ENCODE measurements at places on chromosomes 13 and 19. TPM values are rescaled to one million over a fixed set of nuclear protein-coding genes. Genes with fewer than 3 reads are reported as not detected.

DNA sequence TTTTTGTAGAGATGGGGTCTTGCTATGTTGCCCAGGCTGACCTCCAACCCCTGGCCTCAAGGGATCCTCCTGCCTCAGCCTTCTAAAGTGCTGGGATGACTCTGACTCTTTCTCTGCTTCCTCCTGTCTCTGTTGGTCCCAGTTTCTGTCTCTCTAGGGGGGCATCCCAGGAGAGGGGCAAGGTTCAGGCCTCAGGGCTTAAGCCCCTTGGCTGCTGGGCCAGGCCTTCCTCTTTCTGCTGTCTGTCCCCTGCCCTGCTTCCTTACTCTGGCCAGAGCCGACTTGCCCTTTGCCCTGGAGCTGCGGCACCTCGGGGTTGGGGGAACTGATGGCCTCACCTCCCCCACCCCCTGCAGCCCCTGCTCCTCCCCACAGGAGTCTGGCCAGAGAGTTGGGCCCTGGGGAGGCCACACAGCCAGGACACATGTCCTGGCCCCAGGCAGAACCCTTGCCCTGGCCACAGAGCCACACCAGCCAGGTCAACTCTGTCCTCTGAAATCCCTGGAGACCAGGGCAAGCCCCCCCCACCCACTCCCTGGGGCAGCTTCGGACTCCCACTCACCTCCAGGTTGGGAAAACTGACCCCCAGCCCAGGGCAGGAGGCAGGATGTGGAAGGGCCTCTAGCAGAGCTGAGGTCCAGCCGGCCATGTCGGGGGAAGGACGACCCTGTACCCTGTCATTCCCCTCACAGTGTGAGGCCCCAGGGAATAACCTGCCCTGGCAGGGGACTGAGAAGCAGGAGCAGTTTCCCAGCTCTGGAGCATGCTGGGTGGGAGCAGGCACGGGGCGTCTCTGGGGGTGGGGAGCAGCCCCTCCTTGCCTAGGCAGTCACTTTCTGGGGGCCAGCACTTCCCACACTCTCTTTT, 23.7 kb downstream of the CEBPA start:
- no peak for DNase-seq

DNA sequence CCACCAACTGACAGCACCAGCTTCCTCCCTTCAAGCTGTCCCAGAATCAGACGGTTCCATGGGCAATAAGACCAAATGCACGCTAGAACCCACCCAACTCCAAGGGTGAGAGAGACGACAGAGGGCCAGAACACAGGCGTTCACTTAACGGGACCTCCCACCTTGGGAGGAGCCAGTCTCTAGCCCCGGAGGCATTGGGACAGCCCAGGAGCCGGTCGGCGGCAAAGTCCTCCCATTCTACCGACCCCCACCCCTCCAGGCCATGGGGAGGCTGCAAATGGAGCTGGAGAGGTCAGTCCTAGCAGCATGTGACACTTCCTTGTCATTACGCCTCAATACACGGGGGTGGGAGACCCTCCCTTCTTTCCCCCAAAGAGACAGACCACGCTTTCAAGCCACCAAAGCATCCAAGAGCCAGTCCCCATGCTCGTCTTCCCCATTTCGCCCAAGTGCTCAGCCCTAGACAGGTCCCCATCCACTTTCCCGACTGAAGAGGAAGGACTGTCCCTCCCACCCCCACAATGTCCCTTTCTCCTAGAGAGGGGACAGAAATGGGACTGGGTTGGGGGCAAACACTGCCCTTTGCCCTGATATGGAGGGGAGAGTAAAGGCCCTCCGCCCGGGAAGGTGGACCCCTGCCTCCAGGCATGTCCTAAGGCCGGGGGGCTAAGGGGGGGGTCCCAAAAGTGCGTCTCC, 964 bp downstream of the KHSRP start:
- peak; percentile 11 for DNase-seq

DNA sequence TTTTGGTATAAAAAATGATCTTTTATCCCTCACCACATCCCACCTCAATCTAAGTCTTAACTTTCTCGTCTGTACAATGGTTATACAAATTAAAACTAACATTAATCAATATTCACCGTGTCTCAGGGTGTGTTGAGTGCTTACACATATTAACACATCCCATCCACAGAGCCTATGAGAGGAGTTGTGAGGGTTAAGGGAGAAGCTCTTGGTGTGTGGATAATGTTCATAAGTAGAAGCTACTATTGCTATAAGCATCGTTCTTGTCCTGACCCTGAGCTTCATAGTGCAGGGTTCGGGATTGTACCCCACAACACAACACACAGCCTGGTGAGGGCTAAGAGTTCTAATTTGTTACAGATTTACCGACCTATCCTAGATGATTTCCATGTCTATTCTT, 2.5 kb downstream of the FPR3 start:
- DNase-seq: no peak

GRCh38 chr19:3849092-3849491, 19.7 kb downstream of the ZFR2 start:
- peak; percentile 44 for DNase-seq

DNA sequence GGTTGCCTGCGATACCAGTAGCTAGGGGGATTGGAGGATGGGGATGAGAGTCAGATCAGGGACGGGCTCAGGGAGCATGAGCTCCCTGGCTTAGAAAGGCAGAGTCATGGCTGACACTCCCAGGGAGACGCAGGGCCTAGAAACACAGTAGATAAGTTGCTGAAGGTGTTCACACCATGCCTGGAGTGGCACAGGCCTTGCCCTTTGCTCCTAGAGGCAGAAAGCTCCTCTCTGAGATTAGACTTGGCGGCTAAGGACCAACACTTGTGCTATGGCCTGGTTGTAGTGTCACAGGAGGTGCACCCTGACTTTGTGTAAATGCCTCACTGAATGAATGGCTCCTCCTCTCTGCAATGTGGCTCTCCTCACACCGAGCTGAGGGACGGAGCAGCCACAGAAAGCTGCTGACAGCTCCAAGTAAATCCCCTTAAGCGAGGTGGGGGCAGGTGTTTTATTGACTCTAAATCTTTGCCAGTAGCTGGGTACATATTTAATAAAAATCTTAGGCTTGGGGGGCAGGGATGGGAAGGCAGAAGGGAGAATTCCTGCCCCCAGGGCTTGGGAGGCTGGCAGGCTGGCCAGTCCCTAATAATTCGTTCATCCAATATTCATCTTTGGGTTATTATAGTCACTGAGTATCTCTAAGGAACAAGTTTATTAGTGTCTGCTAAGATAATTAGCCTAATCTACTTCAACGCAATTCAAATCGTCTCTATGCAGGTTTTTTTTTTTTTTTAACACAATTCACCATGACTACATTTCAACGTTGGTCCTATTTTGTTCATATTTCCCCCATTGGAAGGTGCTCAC, 54.9 kb downstream of the SIAH3 start:
- no peak for DNase-seq

DNA sequence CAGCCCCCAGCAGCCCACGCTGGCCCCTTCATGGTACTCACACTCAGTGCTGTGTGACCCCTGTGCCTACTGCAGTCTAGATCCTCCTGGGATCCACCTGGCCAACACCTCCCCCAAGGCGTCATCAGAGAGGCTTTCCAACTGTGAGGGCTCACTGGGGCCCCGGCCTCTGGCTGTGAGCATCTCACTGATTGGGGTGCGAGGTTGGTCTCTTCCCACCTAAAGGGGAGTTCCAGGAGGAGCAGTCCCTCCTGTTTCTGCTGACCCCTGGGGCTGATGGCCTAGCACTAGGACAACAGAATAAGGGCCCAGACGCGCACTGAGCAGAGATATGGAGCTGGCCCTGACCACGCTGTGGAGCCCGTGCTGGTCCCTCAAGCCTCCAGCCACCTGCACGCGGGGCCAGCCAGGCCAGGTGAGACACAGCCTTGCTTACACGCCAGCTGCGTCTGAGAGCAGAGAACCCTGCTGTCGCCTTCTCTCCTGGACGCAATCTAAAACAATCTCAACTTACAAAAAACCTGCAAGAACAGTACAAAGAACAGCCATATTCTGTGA, 32.2 kb downstream of the ELL start:
- DNase-seq: no peak

GRCh38 chr19:46147791-46148288, at the start of gene IGFL2:
Gene IGFL2, plus strand, starts transcription at chr19:46148238. Its CDS starts 41 bp downstream, at chr19:46148279.
- DNase-seq: no peak

GRCh38 chr13:23599083-23599925, 29.1 kb downstream of the TNFRSF19 start:
- DNase-seq: no peak

- DNase-seq: no peak
Measured at GRCh38 chr13:73822668-73823592, 311.3 kb downstream of the KLF12 start.

DNA sequence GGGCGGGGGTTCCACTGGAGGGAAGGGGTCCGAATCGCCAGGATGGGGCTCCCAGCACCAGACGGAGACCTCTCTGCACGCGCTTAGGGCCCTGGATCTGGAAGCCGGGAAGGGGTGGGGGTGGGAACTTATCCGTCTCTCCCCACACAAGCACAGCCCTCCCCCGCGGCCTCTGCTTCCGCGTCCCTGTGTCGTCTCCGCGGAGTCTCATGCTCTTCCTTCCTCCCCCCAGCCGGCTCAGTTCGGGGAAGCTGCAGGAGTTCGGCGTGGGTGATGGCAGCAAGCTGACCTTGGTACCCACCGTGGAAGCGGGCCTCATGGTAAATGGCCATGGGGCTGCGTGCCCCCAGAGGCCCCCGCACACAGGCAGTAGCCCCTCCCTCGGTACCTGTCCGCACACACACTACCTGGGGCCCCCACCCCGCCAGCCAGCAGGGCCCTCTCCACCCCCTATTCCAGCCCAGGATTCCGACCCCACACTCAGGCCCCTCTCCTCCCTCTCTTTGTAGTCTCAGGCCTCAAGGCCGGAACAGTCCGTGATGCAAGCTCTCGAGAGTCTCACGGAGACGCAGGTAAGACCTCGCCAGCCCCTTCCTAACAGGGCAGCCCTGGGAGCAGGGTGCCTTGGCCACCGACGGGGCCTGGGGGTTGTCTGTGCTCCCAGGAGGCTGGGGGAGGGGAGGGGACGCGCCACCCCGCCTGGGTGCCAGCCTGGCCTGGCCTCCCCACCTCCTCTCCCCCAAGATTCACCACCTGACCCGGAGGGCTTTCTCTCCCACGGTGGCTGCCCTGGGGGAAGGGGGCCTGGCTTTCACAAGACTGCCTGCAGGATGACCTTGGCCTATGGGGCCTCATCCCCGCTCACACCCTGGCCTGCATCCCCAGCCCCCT, 3.2 kb downstream of the MIDN start:
- DNase-seq: peak; percentile 61

Gene LILRB4
- 0.47 TPM for total RNA-seq

Gene VSTM1
- total RNA-seq: not detected

Gene SLC25A41
- total RNA-seq: 0.62 TPM

- DNase-seq: no peak
Measured at GRCh38 chr19:52520013-52520412, 7.5 kb upstream of the ZNF808 start.

DNA sequence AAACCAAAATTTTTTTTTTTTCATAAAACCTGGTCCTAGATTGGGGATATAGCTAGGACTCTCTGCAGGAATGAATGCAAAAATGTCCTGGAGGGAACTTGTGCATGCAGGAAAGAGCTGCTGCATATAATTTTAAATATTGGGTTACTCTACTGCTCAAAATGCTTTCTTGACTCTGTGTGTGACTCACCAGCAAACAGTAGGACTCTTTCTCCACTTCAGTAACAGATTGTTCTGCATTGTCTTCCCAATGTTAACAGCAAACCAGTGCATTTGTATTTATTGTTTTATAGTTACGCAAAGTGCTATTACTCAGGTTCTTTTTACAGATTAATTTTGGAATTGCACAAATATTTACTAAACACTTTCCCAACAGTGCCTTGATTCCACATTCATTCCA, 163.7 kb upstream of the KL start:
- no peak for DNase-seq

DNA sequence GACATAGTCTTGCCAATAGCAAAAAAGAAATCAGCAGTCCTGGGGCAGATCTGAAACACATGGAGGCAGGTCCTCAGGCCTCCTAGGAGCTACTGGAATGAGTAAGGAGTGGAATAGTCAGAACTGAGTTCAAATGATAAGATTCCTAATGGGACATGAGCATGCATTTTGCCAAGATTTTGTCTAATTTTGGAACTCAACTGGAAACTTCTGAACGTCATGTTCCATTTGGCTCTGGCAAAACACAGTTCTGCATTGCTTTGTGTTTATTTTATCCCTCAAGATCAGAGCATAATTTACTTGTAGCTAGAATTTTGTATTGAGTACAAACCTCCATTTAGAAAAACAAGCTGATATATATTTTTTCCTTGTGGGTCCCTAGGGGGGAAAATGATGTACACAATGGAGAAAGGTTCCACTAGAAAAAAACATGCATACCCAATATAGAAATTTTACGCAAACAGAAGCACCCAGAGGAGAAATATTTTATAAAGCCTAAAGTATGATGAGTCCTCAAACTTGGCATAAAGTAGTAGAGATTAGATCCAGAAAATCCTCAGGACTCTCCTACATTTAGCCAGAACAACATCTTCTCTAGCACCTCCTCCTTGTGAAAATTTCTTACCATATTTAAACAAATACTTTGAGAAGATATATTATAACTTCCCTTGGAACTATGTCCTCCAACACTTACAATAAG, 149.0 kb upstream of the SERP2 start:
- DNase-seq: no peak

Gene RXFP2
- not detected for total RNA-seq

Gene DAND5
- total RNA-seq: not detected

Measured in naive thymus-derived CD8-positive, alpha-beta T cell (primary cell).